Myometrial cell (primary cell): ENCODE measurements at places on chromosomes 7 and 10. TPM values are rescaled to one million over a fixed set of nuclear protein-coding genes. Genes with fewer than 3 reads are reported as not detected.

The DHX32 gene
- total RNA-seq: 29.4 and 34.2 TPM in 2 replicates

The LSM5 gene
- 14.4 and 59.0 TPM in 2 replicates for total RNA-seq

The PDE1C gene
- 0.18 and 0.86 TPM in 2 replicates for total RNA-seq

The EPHB6 gene
- total RNA-seq: 23.9 and 25.4 TPM in 2 replicates

The GIMAP2 gene
- total RNA-seq: 1.2 TPM in 1 of 2 replicates, not detected in the other

The AKR1B15 gene
- total RNA-seq: not detected in 2 replicates

The TRIM50 gene
- total RNA-seq: not detected in 2 replicates
